ENCODE measurements at places on chromosomes 6 and 20.

- no peak for DNase-seq
Observed at GRCh38 chr6:3739311-3739897, 12.1 kb downstream of the PXDC1 start.

DNA sequence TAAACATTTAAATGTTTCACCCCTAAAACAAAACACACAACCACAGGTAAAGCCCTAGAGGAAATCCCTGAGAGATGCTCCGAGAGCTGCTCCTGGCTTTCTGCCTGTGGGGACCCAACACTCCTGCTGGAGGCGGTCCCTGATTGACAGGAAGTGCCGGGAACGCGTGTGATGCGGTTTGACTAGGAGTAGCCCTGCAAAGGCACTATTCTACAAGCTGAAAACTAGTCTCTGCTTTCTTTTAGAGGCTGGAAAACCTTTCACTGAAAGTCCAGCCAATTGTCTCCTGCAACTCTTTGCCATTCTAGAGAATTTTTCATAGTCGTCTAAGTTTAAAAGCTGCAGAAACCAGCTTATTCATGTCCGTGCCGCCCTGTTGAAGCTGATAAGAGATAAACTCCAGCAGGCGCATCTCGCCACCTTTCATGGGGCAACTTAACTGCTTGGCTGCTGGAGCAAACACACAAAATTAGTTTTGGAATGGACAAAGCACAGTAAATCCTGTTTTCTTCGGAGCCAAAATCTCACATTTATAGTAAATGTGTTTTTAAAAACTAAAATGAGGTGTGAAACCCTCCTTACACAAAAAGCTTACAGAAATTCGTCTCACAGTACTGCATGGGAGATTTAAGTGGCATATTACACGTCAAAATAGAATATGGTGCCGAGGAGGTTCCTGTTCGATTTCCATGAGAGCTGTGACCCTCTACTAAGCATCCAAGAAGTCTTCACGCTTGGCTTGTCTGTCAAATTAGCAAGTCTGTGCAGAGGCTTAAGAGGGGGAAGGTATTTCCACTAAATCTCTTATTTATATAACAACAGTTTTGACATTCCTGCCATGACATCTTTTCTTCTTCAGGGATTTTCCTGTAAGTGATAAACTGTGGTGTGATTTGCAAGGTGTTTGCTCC is 46.9 kb downstream of the DACT2 start:
- DNase-seq: no peak

DNA sequence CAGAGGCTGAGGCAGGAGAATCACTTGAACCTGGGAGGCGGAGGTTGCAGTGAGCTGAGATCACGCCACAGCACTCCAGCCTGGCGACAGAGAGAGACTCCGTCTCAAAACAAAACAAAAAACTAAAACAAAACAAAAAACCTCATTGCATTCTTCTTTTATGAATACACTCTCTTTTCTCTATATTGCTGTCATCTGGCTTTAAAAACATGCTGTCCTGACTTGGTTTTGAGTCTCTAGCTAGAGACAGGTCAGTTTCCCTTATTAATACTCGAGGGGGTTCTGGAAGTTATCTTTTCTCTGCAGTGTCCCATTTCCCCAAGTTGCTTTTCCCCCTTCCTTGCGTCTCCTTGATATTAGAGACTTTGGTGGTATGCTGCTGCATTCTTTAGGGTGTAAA is 50.9 kb downstream of the RIOK1 start:
- DNase-seq: no peak

DNA sequence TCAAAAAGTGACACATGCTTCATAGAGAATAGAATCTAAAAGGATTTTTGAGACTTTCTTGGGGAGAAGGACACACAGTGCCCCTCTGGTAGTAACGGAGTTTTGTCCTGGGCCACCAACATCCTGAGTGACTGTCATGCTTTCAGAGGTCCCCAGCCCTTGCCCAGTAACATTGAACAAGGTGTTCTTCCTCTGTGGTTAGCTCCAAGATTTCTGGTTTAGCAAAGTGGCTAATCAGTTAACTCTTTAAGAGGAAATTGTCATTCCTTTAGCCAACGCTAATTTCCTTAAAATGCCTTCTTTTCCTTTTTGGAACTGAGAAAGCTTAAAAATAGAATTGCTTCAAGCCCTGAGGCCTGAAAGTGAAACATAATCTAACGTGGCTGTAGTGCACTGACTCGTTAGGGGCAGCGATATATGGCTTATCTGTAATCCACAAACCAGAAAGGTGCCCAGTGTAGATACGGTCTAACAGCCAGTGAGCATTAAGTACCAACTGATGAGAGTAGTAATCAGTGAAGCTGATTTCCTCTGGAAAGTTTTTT is 7.8 kb downstream of the E2F3 start:
- DNase-seq: peak; percentile 23

DNA sequence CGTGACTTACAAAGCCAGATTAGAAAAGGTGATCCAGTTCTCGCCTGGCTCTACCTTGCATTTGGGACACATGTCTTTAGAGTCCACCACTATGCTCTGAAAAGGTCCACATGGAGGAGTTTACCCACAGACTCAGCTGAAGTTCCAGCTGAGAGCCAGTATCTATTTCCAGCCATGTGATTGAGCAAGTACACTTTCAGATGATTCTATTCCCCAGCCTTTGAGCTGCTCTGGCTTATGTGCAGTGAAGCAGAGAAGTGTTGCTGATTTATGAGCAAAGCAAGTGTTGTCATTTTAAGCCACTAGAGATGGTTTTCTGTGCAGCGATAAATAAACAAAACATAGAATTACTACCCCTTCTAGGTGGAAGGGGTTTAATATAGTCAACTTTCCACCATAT is 520.8 kb upstream of the RNF217 start:
- no peak for DNase-seq

GRCh38 chr6:130937942-130938604 is 110.9 kb downstream of the SMLR1 start:
- DNase-seq: no peak

GRCh38 chr6:90583836-90584481 is 2.9 kb downstream of the MAP3K7 start:
- DNase-seq: no peak

- no peak for DNase-seq
Observed at GRCh38 chr6:18492972-18493371, 105.8 kb downstream of the RNF144B start.

DNA sequence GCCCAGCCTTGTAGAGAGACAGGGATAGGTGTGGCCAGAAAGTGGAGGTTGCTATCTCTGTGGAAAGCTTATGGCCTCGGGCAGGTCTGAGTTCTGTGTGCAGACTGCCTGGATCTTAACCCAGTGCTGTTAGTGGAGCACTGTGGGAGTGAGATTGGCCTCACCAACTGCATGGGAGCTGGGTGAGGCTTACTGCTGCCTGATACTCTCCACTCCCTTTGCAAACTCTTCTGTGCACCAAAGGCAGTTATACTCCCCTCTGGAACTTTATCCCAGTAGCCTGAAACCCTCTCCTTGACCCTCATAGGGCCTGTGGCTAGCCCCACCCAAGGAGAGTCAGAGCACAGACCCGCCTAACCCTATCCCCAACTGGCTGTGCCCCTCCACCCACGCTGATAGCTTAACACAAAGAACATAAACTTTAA is 41.4 kb upstream of the PKIB start:
- no peak for DNase-seq

- no peak for DNase-seq
Observed at GRCh38 chr6:9634776-9635175, 780.1 kb downstream of the TFAP2A start.

GRCh38 chr20:58584051-58584824 is 66.8 kb upstream of the STX16 start:
- no peak for DNase-seq

All from CD4-positive, alpha-beta T cell treated with Interferon alpha-2 for 1 hour (primary cell).